ENCODE measurements at places on chromosomes 5 and 9.
A peak's percentile ranks its signal among the peaks of the same experiment; 100 is the strongest.

DNA sequence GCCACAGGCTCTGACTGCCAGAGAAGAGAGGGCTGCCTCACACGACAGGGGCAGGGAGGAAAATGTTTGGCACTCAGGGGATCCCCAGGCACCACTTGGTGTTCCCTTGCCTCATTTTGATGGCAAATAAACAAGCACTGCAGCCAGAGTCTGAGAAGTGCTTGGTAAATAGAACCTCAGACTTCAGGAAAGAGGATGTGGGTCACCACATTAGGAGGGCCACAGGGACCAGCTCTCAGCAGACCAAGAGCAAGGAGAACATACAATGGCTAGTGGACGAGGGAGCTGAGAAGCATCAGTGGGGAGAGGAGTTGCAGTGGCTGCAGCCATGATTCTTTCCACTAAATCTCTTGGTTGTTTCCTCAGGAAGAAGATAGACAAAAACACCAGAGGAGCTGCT is 413.9 kb downstream of the GADD45G start:
- no peak for DNase-seq

DNA sequence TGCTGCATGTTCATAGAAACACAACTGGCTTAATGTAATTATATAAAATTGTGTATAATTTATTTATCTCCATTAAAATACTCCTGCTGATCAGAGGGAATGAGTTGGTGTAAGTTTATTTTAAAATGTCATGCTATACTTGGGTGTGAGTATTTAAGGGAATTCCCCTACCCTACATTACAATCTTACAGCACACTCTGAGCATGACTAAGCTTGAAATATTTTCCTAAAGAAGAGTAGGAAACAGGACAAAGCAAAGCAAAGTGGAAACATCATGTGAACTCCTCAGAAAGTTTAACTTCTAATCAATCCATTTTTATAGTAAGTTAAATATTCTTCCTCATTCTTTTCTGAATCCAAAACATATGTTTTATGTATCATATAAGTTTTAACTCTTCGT is 1271.3 kb downstream of the EFNA5 start:
- DNase-seq = no peak

DNA sequence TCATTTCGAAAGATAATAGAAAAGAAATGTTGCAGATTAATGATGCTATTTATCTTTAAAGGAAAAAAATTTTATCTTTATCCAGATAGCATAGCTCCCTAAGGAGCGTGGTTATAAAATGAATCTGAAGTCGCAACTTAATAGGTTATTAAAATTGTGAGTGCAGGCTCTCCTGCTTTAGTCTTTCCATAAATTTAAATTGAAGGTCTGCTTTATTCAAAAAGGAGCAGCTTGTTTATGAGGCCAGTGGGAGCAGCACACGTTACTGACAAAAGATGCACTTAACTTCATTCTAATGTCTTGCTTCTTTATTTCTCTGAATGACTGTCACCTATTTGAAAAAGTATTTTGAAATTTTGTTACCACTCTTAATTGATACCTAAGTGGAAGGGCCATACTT is 95.0 kb downstream of the ZCCHC7 start:
- DNase-seq = no peak

DNA sequence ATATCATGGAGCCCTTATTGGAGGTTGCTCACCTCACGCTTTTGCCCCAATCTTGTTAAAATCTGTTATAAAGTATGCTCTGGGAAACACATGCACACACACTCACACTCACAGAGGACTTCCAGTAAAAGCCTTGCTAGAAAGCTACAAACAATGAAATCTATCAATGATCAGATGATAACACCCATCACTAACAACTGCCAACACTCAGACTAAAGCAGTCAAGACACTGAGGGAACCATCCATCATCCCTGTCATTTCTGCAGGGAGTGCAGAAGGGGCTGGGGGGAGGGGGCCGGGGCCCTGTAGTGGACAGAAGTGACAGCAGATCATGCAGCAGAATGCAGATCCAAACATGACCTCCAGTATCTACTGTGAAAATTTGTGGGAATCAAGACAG is 179.1 kb downstream of the AOPEP start:
- DNase-seq = no peak

- DNase-seq = no peak
Observed at GRCh38 chr9:32877103-32877502, 93.8 kb downstream of the TMEM215 start.

DNA sequence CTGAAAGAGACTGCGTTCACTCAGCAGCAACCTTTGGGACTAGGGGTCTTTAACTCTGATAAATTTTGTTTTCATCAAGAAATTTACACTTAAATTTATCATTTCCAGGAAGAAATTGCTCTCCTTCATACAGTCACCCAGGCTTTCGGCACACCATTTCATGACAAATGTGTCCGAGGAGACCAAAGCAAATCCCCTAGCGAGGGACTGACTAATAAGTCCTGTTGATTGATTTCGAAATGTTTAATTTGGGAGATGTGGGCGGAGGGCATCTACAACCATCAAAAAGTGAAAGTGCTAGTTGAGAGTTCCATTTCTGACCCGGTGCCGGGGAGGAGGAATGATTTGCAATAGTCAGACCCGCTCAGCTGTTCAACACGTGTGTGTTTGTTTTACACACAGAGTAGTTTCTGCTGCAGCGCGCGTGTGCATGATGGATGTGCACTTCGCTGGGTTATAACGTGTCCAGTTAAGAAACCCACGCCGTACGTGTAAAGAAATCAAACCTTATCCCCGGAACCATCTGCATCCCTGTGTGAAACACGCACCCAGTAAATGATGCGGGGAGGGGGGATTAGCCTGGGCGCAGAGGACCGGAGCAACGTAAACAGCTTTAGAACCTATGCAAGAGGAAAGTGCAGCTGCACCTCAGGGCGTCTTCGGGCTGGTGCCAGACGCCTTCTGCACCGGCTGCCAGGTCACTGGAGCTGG is 845 bp upstream of the NR4A3 start:
- no peak for DNase-seq

GRCh38 chr9:127545196-127546124 is 66.6 kb upstream of the STXBP1 start:
- DNase-seq = peak; percentile 42

DNA sequence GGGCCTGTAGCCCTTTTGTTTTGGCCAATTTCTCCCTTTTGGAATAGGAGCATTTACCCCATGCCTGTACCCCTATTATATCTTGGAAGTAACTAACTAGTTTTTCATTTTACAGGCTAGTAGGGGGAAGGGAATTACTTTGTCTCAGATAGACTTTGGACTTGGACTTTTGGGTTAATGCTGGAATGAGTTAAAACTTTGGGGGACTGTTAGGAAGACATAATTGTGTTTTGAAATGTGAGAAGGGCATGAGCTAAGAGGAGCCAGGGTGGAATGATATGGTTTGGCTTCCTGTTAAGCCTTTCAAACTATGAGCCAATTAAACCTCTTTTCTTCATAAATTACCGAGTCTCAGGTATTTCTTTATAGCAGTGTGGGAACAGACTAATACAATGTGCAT is 168.1 kb downstream of the FGF1 start:
- no peak for DNase-seq

- DNase-seq = no peak
Observed at GRCh38 chr9:127158786-127159324, 36.4 kb upstream of the ANGPTL2 start.

DNA sequence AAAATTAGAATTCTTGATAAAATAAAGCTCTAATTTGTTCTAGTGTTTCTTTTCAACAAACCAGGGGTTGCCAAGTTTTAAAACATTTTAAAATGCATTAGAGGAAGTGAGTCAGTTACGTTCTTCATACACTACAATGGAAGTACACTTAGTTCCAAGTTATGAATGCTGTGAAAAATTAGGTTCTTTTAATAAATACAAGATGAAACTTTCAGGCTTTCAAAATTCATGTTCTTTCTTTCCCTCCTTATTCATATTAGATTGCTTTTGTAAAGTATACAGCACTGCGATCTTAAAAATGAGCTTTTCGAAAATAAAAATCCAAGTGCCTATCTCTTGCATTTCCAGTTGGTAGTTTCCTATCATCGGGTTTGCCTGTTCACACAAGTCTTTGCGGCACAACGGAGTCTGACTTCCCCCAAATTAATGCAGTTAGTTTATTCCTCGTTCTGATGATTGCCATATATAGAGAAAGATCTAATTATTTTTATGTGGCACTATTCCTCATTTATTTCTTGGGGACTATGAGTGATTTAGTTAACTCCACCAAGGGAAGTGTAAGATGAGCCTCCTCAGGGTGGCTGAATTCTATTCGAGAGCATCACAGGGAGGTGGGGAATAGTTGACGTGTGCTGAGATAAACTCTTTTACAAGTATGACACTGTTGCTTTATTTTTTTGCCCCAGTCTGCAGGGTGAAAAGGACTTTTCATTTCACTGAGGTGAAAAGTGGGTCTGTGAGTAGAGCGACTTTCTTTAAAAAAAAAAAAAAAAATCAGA is 238.2 kb downstream of the CD180 start:
- no peak for DNase-seq

DNA sequence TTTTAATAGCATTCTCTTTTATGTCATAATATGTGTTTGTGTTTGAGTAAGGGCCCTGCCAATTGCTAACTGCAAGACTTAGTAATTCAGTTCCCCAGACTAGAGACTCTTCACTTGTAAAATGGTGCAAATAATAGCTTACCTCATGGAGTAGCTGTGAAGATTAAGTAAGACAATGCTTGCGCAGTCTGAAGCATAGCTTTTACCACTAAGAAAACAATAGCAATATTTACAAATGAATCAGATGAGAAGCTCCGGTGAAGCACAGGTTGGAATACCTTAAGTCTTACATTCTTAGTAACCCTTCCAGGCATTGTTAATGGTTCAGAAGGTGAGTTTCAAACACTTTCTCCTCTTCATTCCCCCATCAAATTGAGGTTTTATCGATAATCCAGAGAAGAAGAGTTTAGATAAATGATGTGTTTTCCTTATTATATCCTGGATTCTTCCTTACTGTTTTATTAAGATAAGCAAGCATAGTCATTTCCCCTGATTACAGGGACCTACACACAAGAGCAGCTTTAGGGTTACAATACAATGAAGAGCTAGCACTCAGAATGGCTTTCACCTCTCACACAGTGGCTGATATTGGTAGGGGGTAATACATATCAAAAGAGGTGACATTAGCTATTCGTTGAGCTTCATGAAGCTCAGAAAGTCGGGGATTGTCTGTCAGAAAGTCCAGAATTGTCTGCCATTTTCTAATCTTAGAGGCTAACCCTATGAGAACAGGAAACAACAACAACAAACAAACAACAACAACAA is 96.4 kb upstream of the EDIL3 start:
- no peak for DNase-seq

GRCh38 chr5:133730346-133730745 is 118.0 kb upstream of the FSTL4 start:
- no peak for DNase-seq

DNA sequence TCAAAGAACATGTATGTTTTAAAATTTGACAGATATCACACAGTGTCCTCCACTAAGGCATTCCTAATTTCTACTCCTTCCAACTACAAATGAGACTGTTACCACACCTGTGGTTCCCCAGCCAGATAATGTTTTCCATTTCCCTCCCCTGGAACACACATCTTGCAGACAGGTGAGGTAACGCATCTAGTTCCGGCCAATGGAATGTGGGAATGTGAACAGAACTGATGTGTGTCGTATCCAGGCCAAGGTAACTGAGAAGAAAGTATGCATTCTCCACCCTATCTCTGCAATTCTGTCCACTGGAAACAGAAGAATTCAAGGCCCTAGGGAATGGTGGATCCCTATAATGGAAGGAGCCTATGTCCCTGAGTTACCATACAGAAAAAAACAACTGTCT is 19.9 kb upstream of the NR4A3 start:
- no peak for DNase-seq

- DNase-seq = no peak
Observed at GRCh38 chr9:108416324-108416723, 439.5 kb downstream of the ACTL7B start.

- peak; percentile 85 for DNase-seq
Observed at GRCh38 chr9:69173891-69174615, at the start of gene TJP2. TSS of gene TJP2 (plus strand) at chr9:69174277. CDS start at chr9:69174373, 96 bp downstream.

DNA sequence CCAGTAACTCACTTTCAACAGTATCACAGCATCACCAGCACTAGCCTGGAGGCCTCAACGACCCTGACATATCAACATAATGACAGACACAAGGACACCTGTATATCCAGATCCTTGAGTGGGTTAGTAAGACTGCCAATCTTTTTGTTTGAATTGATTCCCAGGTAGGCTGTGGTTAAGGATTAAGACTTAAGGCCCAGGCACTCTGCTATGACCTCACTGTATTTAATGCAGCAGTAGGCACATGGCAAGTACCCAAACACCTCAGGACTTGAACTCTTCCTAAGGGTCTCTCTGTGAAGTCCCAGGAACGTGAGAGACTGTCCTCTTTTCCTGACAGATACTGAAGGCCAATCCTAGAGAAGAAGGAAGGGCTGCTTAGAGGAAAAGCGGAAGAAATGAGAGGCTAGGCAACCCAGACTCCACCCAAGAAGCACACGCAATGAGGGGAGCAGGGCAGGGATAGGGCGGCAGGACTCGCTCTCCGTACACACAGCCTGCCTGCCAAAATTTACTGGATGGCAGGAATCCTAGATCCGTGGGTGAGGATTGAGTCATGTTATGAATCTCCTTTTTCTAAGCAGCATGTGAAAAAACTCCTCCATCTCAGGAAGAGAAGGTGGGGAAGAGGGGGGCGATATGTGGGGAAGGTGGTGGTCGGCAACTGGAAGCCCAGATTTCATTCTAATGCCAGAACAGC is 93.4 kb downstream of the SIL1 start:
- no peak for DNase-seq

- peak; percentile 72 for DNase-seq
Observed at GRCh38 chr5:59724482-59725391, 168.8 kb downstream of the PDE4D start.

DNA sequence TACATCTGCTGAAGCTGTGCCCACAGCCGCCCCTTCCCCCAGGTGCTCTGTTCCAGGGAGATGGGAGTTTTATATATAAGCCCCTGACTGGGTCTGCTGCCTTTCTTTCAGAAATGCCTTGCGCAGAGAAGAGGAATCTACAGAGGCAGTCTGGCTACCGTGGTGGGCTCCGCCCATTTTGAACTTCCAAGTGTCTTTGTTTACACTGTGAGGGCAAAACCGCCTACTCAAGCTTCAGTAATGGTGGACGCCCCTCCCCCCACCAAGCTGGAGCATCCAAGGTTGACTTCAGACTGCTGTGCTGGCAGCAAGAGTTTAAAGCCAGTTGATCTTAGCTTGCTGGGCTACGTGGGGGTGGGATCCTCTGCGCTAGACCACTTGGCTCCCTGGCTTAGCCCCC is 41.3 kb downstream of the RANBP17 start:
- DNase-seq = peak; percentile 22

GRCh38 chr5:181126841-181127240 is 4.1 kb downstream of the OR2V1 start:
- no peak for DNase-seq

GRCh38 chr5:179264053-179264782 is 81.0 kb downstream of the ADAMTS2 start:
- no peak for DNase-seq

DNA sequence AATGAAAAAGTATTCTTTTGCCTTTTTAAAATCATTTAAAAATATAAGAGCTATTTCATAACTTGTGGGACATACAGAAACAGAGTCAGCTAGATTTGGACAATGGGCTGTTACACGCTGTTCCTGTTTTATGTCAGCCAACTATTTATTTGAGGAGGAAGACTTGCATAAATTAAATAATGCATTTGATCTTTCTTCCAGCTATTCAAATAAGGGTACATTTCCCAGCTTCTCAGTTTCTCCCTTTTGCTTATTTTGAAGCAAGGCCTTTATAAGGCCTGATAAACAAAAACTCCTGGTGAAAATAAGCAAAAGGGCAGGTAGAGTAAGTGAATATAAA is 6.5 kb downstream of the STOM start:
- no peak for DNase-seq
